ENCODE measurements at places on chromosomes 2 and 18.

DNA sequence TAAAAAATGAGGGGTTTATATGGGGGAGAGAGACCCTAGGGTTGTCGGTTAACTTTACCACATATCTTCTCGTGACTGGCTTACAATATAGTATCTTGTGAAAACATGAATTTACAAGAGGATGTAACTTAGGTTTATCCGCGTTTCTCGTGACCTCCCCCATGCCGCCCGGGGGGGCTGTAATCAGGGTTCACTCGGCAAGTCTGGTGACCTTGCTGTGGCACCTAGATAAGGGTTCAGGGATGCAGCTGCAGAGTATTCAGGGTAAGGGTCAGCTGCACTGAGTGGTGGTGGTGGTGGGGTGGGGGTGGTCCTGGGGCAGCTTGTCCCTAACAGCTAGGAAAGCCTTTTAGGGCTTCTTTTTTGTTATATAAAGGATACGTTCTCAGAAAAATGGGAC lies 112.3 kb downstream of the LYPD1 start:
- no peak for DNase-seq

GRCh38 chr2:36663851-36664695 lies 32.4 kb upstream of the VIT start:
- peak; percentile 26 for DNase-seq

DNA sequence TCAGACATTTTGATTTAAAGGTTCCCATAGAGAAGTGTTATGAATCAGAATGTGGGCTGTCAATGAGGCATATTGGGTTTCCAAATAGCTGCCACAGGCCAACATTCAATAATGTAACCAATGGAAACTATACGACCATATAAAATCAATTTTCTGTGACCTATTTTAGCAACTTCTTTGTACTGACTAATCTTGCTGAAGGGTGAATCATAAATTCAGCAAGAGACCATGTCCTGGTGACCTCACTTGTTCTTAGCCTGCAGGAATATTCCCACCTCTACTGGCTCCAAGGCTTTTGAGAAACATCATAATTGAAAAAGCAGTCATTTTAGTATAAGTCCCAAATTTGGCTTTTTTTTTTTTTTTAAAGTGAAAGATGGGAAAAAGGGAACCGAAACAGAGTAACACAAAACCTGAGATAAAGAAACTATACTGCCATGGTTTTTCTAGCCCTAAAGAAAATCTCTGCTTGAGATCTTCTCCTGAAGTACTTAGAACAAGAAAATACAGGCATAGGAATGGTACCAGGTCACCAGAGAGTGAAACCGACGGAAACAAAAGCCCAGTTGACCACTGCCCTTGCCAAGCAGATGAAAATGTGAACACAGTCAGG lies 32.1 kb downstream of the PLEKHM3 start:
- no peak for DNase-seq

DNA sequence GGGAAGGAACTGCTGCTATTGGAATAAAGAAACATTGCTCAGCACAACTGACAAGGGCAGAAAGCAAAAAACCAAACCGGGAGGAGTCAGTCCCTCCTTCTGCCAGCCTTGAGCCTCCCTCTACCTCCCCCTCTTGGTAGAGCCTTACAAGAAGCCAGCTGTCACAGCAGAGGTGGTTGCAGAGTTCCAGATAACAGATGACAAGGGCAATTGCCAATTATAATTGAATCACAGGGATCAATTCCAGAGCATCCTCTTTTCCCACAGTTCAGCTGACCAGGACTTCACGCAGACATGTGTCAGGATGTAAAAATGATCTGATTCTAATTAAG lies 548.2 kb upstream of the LRRTM1 start:
- DNase-seq = no peak

- DNase-seq = no peak
Measured at GRCh38 chr2:133418021-133418420, 150.2 kb downstream of the NCKAP5 start.

DNA sequence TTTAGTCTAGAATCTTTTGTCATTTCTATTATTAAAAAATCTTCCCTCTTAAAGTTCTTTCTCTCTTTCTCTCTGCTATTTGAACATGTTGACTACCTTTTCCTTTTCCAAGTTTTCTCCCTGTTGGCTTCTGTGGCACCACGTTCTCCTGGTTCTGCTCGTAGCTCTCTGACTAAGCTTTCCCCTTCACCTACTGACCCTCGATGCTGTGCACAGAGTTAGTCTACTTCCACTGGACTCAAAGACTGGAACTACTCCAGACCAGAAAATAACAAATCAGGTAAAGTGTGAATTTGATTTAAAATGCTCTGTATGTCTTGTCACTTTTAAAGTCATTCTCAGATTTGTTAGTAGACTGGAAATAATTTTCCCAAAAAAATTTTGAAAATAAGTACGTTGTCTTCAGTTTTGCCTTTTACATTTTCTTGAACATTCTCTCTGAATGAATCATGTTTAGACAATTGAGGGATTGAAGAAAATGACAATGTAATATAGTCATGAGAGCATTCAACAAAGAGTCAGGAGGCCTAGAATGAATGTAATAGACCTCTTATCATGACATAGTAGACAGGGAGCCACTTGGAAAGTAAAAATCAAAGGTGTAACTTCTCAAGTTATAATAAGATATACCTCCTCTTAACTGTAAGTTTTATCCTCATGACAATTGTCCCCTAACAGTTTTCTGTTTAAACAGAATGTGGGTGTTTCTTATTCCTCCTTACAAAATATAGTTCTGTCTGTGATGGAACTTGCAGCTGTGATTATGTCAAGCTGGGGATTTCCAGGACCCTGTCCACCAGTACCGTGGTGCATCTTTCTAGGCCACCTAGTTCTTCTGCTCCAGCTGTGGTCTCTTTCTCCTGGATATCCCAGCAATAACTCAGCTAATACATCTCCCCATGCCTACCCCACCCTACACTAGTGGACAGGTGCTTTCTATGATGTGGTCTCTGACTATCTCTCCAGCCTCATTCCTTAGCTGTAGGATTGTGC lies 25.5 kb downstream of the ITPRID2 start:
- DNase-seq = no peak

DNA sequence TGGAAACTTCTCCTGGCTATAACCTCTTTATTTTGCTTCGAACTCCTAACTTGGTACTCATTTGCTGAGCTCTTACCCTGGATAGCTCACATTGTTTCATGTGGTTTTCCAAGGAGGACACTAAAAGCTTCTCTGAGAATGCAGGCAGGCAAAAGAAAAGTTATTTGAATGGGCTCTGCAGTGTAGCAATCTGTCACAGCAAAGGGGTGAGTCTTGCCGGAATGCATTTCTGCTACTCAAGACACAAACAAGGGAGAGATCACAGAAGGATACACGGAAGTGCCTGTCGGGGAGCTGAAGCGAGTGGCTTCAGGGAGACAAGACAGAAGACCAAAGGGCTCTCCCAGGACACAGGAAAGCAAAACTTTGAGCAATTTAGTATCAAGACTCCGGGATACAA lies 265.4 kb downstream of the SS18 start:
- no peak for DNase-seq

GRCh38 chr2:39805936-39806608 lies 27.0 kb upstream of the THUMPD2 start:
- DNase-seq = no peak

Data from brain pericyte (primary cell).